ENCODE measurements at places on chromosomes 7 and 10. TPM values are rescaled to one million over a fixed set of nuclear protein-coding genes. Genes with fewer than 3 reads are reported as not detected.

Gene PRSS37
- not detected for total RNA-seq

GRCh38 chr10:100518761-100519241 is 860 bp downstream of the SEC31B start:
- H3K27ac ChIP-seq: no peak overlapping the region
- peaks cover 40% of the 10 kb centered on the region for H3K4me1 ChIP-seq
- peak; percentile 79 for DNase-seq
- peaks cover 7% of the 10 kb centered on the region for H3K36me3 ChIP-seq
- no peaks in the 10 kb centered on the region for H3K27me3 ChIP-seq

DNA sequence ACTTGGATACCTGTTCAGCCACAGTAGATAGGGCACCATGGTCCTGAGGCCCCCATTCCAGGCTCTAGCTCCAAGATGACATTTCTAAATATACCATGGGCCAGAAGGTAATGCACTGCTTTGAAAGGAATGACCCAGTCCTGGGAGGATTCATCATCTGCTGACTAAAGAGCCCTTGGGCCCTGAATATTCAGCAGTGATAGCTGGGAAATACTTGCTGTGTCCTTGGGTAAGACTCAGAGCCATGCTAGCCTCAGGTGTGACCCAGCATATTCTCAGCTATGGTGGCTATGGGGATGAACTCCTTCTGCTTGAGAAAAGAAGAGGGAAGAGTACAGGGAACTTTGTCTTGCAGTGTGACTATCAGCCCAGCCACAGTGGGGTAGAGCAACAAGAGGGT is 21.3 kb upstream of the AGR2 start:
- no peaks in the 10 kb centered on the region for H3K36me3 ChIP-seq
- no peaks in the 10 kb centered on the region for H3K27me3 ChIP-seq
- H3K27ac ChIP-seq: no peak overlapping the region
- H3K4me3 ChIP-seq: no peak overlapping the region
- peak; percentile 11 for DNase-seq

- no peaks in the 10 kb centered on the region for H3K27me3 ChIP-seq
- DNase-seq: peak; percentile 78
- H3K36me3 ChIP-seq: no peaks in the 10 kb centered on the region
- peak overlapping the region; percentile 31 for H3K27ac ChIP-seq
- H3K4me3 ChIP-seq: no peak overlapping the region
Measured at GRCh38 chr7:113730309-113730955, 188.4 kb downstream of the PPP1R3A start.

Gene UCN3
- total RNA-seq: not detected

Gene SPDYE16
- total RNA-seq: not detected

Gene LRCH4
- 29.2 TPM for total RNA-seq

DNA sequence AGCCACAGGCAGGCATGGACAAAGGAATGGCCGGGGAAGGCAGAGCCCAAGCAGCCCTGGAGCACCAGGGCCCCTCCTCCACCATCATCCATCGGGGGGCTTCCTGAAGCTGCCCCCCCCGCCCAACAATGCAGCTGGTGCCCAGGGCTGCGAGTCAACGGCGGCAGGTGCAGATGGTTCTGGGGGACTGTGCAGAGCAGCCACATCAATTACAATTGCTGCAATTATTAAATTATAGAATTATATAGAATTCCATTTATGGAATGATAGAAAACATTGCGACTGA is 28.3 kb downstream of the EBF3 start:
- no peak for DNase-seq
- H3K27ac ChIP-seq: no peak overlapping the region
- H3K4me3 ChIP-seq: no peak overlapping the region
- H3K27me3 ChIP-seq: no peaks in the 10 kb centered on the region
- no peaks in the 10 kb centered on the region for H3K36me3 ChIP-seq

GRCh38 chr10:3774814-3775695 is 10.0 kb downstream of the KLF6 start:
- DNase-seq: peak; percentile 96
- no peaks in the 10 kb centered on the region for H3K27me3 ChIP-seq
- H3K36me3 ChIP-seq: peaks cover 39% of the 10 kb centered on the region

DNA sequence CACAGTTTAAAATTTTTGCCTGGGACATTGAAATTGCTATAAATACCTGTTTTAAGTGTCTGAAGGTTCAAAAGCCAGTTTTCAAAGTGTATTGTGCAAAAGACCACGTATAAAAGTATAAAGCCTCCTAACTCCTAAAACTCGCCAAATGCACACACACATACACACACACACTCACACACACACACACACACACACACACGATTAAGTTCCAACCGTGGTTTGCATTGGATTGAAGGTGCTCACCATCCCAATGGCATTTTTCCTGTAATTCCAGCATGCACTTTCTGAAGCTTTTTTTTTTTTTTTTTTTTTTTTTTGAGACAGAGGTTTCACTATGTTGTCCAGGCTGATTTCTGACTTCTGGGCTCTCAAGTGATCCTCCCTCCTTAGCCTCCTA is 2.8 kb upstream of the RGS10 start:
- no peak overlapping the region for H3K27ac ChIP-seq
- H3K36me3 ChIP-seq: no peaks in the 10 kb centered on the region
- peaks cover 21% of the 10 kb centered on the region for H3K4me1 ChIP-seq
- H3K27me3 ChIP-seq: peaks cover 9% of the 10 kb centered on the region

DNA sequence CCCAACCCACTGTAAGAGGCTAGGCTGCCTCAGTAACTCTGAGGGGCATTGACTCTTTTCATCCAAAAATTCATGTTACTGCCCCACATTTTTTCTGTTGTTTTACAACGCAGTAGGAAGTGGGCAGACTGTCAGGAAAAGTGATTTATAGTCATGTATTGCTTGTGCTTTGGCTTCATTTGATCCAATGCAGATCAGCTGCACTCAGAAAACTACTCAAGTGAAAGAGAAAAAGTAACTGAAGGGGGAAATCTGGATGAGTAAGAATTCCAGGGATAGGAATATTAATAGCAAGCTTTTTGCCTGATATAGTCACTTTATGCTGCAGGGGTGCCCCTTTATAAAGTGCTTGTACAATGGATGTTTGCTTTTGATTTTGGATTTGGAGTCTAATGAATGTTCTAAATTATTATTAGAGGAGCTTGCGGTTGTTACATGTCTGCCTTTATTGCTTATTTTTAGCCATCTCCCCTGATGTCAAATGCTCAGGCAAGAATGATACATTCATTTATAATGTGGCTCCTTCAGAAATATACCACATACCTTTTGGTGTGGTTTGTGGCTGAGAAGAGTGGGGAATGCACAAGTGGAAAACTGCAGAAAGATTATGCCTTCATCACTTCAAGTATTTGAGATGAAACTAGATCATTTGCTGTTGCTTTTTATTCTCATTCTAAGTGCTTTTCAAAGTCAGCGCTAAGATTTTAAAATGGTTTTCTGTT is 86.1 kb downstream of the EGFR start:
- H3K27ac ChIP-seq: peak overlapping the region; percentile 4
- H3K36me3 ChIP-seq: no peaks in the 10 kb centered on the region
- H3K4me1 ChIP-seq: peaks cover 51% of the 10 kb centered on the region
- DNase-seq: peak; percentile 39
- no peak overlapping the region for H3K4me3 ChIP-seq

- H3K36me3 ChIP-seq: no peaks in the 10 kb centered on the region
- H3K4me3 ChIP-seq: 0 out of 2 replicates have a peak overlapping the region, but pooled peaks have one; percentile 1
- no peak overlapping the region for H3K27ac ChIP-seq
- no peaks in the 10 kb centered on the region for H3K27me3 ChIP-seq
- peak; percentile 56 for DNase-seq
Measured at GRCh38 chr10:60282771-60283353, 106.8 kb downstream of the ANK3 start.

GRCh38 chr7:154916381-154916780 is 86.5 kb downstream of the PAXIP1 start:
- H3K27me3 ChIP-seq: no peaks in the 10 kb centered on the region
- no peaks in the 10 kb centered on the region for H3K36me3 ChIP-seq
- H3K4me3 ChIP-seq: no peak overlapping the region
- DNase-seq: no peak

DNA sequence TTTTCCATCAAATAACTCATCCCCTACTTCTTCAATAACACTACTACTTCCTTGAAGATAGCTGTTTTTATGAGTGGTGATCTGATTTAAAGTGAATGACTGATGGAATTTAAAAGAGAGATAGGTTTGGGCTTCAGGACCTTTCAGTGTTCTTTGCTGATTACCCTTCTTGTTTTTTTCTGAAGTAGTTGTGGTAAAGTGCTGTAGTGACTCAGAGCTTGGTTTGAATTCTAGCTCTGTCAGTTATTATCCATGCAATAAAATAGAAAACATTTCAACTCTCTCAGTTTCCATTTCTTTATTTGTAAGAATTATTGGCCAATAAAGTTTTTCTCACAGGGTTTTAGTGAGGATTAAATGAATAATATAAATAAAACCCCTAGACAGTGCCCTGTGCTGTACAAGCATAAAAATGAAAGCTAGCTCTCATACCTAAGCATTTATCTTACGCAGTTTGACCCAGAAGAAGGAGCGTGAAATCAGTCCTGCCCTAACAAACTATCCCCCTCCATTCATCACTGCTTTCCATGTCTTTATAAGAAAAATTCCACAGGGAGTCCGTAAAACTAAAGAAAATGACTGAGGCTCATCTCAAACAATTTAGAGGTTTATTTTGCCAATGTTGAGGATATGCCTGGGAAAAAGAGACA is 25.1 kb upstream of the AKAP9 start:
- H3K27ac ChIP-seq: no peak overlapping the region
- DNase-seq: peak; percentile 46
- H3K4me1 ChIP-seq: peaks cover 37% of the 10 kb centered on the region
- no peaks in the 10 kb centered on the region for H3K27me3 ChIP-seq
- no peak overlapping the region for H3K4me3 ChIP-seq

GRCh38 chr10:44069573-44069972 is 315.3 kb downstream of the CXCL12 start:
- peaks cover 30% of the 10 kb centered on the region for H3K4me1 ChIP-seq
- no peaks in the 10 kb centered on the region for H3K36me3 ChIP-seq
- peak; percentile 62 for DNase-seq
- 0 out of 2 replicates have a peak overlapping the region, but pooled peaks have one; percentile 12 for H3K27ac ChIP-seq
- no peaks in the 10 kb centered on the region for H3K27me3 ChIP-seq
- no peak overlapping the region for H3K4me3 ChIP-seq

DNA sequence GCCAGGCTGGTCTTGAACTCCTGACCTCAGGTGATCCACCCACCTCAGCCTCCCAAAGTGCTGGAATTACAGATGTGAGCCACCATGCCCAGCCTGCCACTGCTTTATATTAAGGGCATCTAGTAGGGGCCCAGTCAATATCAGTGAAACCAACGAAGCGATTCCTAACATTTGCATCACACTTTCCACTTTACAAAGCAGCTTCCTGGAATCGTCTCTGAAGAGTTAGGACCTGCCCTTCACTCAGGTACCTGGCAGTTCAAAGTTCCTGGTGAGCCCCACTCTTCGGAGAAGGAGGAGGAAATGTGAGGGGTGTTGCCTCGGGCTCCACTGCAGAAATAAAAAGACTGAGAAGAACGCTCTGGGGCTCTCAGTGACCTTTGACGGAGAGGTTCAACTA is 31.1 kb upstream of the EZH2 start:
- H3K27ac ChIP-seq: no peak overlapping the region
- no peak for DNase-seq
- no peaks in the 10 kb centered on the region for H3K36me3 ChIP-seq
- H3K27me3 ChIP-seq: no peaks in the 10 kb centered on the region
- H3K4me3 ChIP-seq: no peak overlapping the region

Gene CYP3A4
- total RNA-seq: not detected

- no peaks in the 10 kb centered on the region for H3K36me3 ChIP-seq
- no peaks in the 10 kb centered on the region for H3K4me1 ChIP-seq
- no peak for DNase-seq
- no peak overlapping the region for H3K27ac ChIP-seq
Measured at GRCh38 chr10:127812041-127812440, 75.1 kb downstream of the FOXI2 start.

DNA sequence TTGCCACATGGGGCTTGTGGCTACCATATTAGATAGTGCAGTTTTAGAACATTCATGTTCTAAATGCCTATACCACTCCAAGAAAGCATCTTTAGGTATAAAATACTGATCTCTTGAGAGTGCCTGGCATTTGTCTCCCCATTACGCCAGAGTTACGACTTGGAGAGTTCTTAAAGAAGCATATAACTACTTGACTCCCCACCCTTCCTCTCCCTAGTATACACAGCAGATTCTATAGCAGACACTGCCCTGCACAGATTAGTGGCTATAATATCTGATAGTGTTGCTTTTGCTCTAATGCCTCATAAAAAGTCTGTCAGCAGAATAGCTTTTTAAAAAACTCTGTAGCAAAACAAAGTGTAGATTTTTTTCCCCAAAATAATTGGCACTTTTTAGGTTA is 90.8 kb downstream of the ZMYND11 start:
- DNase-seq: no peak
- no peaks in the 10 kb centered on the region for H3K27me3 ChIP-seq
- no peak overlapping the region for H3K27ac ChIP-seq
- no peaks in the 10 kb centered on the region for H3K36me3 ChIP-seq
- peaks cover 14% of the 10 kb centered on the region for H3K4me1 ChIP-seq

Gene TRIM50
- not detected for total RNA-seq

DNA sequence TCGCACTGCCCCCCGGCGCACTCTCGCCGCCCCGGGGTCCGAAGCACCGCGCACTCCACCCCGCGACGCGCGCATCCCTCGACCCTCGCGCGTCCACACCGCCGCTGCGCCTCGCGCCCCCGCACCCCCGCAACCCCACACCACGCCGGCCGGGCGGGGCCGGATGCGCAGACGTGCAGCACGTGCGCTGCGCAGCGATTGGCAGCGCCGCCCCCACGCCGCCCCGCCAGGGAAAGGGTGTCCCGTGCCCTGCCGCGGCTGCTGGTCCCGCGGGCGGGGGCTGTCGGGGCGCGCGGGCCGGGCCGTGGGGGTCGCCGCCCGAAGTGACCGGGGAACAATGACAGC is 53.7 kb upstream of the KDM7A start:
- no peaks in the 10 kb centered on the region for H3K4me1 ChIP-seq
- peak overlapping the region; percentile 76 for H3K4me3 ChIP-seq
- H3K27ac ChIP-seq: no peak overlapping the region
- no peaks in the 10 kb centered on the region for H3K36me3 ChIP-seq
- no peaks in the 10 kb centered on the region for H3K27me3 ChIP-seq

DNA sequence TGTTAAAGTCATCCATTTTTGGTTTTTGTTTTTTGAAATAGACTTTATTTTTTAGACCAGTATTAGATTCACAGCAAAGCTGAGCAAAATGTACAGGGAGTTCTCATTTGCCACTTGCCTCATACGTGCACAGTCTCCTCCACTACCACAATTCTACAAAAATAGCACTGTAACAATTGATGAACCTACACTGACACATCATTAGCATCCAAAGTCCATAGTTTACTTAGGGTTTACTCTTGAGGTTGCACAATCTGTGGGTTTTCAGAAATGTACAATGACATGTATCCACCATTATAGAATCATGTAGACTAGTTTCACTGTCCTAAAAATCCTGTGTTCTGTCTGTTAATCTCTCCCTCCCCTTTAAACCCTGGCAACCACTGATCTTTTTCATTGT is 125.8 kb upstream of the PDSS1 start:
- peaks cover 20% of the 10 kb centered on the region for H3K36me3 ChIP-seq
- no peak for DNase-seq
- H3K4me3 ChIP-seq: no peak overlapping the region
- H3K27me3 ChIP-seq: no peaks in the 10 kb centered on the region
- H3K4me1 ChIP-seq: no peaks in the 10 kb centered on the region

Gene PTF1A
- total RNA-seq: not detected

GRCh38 chr7:107194052-107194451 is 25.2 kb downstream of the HBP1 start:
- H3K27ac ChIP-seq: no peak overlapping the region
- peak; percentile 10 for DNase-seq
- peaks cover 50% of the 10 kb centered on the region for H3K36me3 ChIP-seq
- no peaks in the 10 kb centered on the region for H3K4me1 ChIP-seq
